ENCODE measurements at places on chromosomes 7 and 10.

GRCh38 chr7:136890399-136890798 is 21.9 kb downstream of the CHRM2 start:
- no peak for DNase-seq

- no peak for DNase-seq
These were observed 70.4 kb downstream of the LYZL2 start for GRCh38 chr10:30559180-30559579.

- DNase-seq: no peak
These were observed 25.0 kb downstream of the PRKAR2B start for GRCh38 chr7:107069457-107069856.

GRCh38 chr10:116831790-116832189 is 17.5 kb upstream of the ENO4 start:
- no peak for DNase-seq

GRCh38 chr10:1488970-1489548 is 248.3 kb downstream of the ADARB2 start:
- DNase-seq: no peak

DNA sequence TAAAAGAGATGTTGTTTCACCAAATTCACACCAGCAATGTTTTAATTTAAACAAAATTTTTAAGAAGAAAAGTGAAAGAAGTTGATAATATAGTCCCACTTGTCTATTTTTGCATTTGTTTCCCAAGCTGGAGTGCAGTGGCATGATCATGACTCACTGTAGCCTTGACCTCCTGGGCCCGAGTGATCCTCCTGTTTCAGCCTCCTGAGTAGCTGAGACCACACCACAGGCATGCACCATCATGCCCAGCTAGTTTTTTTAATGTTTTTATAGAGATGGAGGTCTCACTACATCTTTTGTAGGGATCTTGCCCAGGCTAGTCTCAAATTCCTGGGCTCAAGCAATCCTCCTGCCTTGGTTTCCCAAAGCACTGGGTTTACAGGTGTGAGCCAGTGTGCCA is 14.1 kb upstream of the NDUFA5 start:
- DNase-seq: no peak

GRCh38 chr10:11693376-11693775 is 48.8 kb upstream of the ECHDC3 start:
- no peak for DNase-seq

GRCh38 chr10:1557081-1557480 is 180.2 kb downstream of the ADARB2 start:
- no peak for DNase-seq

DNA sequence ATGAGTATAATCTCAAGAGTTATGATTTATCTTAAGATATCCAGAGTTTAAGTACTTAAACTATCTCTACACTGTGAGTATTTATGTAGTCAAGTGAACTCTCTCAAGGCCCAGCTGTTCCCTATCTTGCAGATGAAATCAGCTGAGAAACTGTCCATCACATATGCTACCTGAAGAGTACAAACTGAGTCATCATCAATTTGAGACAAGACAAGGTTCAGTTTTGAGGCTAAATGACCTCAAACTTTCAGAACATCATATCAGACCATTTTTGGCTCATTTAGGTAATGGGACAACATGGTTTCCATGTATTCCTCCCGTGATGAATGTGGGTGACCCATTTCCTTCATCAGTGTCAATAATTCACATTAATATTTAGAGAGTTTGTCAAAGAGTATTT is 53.1 kb upstream of the AUTS2 start:
- no peak for DNase-seq
